ENCODE measurements at places on chromosomes 3 and 15. TPM values are rescaled to one million over a fixed set of nuclear protein-coding genes. Genes with fewer than 3 reads are reported as not detected.

GRCh38 chr3:72177075-72178050 lies 392.4 kb upstream of the PROK2 start:
- DNase-seq = no peak

P2RY12 gene
- not detected for total RNA-seq

TMCO5A gene
- total RNA-seq = not detected

ARL8B gene
- total RNA-seq = 69.2 TPM

CYP1A2 gene
- total RNA-seq = not detected

MAP6D1 gene
- total RNA-seq = 3.3 TPM

PPP1R2 gene
- 50.8 TPM for total RNA-seq

CPLX3 gene
- not detected for total RNA-seq

- no peak for DNase-seq
Observed at GRCh38 chr3:160545504-160545871, 19.9 kb downstream of the KPNA4 start.

NTRK3 gene
- total RNA-seq = 0.34 TPM

GOLGA6D gene
- total RNA-seq = not detected

DUOXA2 gene
- not detected for total RNA-seq

MYO5C gene
- total RNA-seq = 26.4 TPM

DNA sequence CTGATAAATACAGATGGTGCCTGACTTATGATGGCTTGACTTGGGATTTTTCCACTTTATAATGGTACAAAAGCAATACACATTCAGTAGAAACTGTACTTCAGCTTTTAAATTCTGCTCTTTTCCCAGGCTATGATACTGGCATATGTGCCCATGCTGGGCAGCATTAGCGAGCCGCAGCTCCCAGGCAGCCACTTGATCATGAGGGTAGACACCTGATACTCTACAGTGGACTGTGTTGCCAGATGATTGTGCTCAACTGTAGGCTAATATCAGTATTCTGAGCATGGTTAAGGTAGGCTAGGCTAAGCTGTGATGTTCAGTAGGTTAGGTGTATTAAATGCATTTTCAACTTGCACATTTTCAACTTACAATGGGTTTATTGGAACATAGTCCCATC lies 17.7 kb upstream of the FEM1B start:
- DNase-seq = no peak

DNA sequence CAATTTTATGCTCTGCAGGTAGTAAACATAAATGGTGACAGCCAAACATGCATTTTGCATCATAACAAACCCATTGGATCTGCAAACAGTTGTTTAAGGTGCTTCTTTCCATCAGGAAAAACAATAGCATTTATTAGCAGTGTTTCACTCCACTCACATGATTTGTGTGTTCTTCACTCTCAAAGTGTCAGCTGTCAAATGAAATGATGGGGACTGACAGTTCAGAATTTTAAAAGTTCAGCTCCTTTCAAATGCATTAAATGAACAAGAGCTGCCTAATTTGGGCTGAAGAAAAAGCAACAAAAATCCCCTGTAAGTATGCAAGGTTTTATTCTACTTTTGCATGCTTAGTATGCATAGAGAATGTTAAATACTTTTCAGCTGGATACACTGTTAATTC lies 145.2 kb upstream of the CDIN1 start:
- DNase-seq = no peak

DNA sequence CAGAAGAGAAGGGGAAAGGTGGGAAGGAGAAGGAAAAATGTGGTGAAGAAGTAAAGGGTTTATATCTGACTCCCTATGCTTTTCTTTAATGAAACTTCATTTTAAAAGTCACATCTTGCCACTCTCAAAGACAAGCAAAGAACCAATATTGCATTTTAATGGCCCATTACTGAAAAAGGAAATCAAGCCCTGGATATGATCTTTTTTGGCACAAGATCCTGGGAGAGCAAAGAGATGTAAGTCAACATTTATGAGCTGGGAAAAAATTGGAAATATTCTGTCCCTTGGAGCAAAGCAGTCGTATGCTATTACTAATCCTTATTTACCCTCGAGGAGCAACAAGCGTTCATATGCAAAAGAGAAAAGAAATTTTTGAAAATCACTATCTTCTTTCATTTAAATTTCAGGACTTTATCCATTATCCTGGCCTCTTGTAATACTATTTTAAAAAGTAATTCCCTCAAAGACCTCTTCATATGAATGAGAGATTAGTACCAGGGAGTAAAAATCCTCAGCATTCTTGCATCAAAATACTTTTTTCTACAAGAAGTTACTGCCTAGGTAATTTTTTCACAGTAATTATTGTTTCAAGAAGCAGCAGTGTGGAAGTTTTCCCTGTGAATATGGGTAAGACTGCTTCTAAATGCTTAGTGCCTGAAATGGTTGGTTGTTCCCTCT lies 435.3 kb upstream of the PDZRN3 start:
- DNase-seq = no peak

- DNase-seq = no peak
Observed at GRCh38 chr3:133119176-133119575, 81.0 kb downstream of the TMEM108 start.

DNA sequence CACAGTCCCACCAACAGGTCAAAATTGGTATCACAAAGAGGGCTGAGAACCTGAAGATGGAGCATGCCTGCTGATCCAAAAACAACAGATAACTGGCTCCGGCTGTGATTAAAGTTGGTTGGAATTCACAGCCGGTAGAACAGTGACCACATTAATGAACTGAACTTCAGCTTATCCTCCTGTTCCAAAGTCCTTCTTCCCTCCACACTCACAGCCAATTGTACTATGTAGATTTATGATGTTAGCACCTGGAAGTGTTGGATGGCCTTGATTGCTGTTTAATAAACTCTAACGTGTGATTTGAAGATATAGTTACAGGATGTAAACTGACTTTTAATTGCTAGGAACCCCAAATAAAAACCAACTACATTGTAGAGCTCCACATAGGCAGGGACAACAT lies 367.3 kb upstream of the FRG2C start:
- no peak for DNase-seq

GRCh38 chr15:98387866-98388265 lies 260.5 kb upstream of the IGF1R start:
- no peak for DNase-seq

DNA sequence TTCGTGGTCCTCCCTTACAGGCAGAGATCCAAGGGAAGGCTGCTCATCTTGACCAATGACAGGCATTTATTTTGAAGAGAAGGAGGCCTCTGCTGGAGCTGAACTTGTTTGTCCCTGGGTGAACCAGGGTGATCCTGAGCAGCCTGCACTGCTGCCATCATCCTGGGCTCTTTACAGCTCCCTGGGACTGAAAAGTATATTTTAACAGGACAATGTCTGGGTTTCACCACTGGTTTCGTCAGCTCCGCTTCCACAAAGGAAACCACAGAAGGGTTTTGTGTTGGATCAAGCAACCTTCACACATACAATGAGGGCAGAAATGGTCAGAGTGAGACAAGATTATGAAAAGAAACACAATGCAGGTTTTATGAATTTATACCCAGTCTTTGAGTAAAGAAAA lies 400.7 kb upstream of the TPM1 start:
- DNase-seq = no peak

DNA sequence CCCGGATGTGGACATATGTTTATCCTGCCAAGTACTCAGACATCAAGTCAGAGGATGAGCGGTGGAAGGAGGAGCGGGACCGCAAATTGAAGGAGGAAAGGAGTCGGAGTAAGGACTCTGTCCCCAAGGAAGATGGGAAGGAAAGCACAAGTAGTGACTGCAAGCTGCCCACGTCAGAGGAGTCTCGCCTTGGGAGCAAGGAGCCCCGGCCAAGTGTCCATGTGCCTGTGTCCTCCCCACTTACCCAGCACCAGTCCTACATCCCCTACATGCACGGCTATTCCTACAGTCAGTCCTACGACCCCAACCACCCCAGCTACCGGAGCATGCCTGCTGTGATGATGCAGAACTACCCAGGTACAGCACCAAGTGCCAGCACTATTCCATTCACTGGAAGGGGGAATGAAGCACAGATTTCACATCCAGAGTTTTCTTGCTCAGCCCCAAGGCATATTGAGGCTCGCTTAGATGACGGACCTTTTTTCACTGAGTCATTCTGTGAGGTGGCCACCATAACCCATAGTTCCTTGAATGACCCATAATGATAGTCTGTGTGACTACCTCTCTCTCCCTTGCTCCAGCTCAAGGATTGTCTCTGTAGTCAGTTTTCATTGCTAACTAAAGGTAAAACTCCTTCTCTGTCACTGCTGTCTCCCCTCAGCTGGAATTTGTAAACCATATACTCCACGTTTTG lies 97.1 kb downstream of the RBPMS2 start:
- no peak for DNase-seq

- DNase-seq = no peak
Observed at GRCh38 chr15:80459380-80459779, 55.2 kb downstream of the ARNT2 start.

GRCh38 chr3:132543011-132543739 lies 53.9 kb upstream of the ACKR4 start:
- DNase-seq = peak; percentile 48

DNA sequence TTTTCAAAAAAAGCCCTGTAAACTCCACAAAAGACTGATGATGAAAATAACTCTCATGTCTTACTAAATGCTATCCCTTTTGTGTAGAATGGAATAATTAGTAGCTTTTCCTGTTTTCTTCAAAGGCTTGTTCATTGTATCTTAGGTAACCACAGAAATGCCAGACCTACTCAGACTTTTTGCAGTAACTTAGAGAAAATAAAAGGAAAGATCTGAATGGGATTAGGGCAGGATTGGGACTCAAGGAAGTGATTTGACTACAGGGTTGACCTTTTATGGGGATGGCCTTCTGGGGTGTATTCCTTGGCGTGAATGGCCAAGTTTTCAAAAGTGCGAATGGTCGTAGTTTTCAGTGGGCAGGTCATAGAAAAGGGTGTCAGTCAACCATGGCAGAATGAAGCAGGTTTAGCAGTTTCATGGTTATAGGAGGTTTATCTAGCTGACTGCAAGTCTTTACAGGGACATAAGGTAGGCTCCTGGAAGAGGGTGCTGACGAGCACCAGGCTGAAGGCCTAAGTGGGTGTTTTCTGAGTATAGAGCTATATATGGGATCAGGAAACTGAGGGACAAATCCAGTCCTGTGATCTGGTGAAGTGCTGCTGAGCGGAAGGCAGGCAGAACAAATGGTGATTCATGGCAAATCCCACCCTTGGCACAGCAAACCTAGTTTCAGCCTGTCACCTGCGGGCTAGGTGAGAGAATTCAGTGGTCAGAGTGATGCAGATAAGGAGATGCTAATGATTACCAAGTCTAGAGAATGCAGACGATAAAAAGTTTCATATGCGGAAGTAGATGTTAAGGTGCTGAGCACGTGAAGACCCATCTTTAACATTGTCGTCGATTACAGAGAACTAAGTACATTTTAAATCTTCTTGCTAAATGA lies 46.4 kb downstream of the IL1RAP start:
- DNase-seq = no peak

DNA sequence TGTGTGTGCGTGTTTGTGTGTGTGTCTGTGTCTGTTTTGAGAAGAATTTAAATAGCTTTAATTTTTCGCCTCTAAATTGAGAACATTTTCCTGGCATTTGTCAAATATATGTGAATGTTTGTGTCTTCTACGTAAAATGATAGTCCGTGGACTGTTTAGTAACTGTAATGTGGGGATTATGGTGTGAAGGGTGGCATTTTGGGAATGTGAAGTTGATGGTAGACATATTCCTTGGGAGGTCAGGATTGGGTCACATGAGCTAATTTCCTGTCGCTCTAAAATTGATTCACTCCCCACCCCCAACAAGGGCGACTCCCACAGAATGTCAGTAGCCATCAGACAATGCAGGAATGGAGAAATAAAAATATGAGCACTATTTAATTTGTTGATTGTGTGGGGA lies 107.3 kb downstream of the ITPR1 start:
- DNase-seq = no peak

- DNase-seq = peak; percentile 34
Observed at GRCh38 chr3:84724877-84725276, 233.9 kb upstream of the CADM2 start.

FSIP1 gene
- total RNA-seq = 0.62 TPM

- DNase-seq = no peak
Observed at GRCh38 chr3:33041909-33042308, 55.0 kb downstream of the GLB1 start.

- DNase-seq = no peak
Observed at GRCh38 chr15:41116962-41117252, 827 bp upstream of the INO80 start.

GRCh38 chr15:55588815-55589115 lies 620 bp upstream of the PYGO1 start:
- DNase-seq = no peak

- no peak for DNase-seq
Observed at GRCh38 chr3:15453501-15453900, 26.1 kb downstream of the EAF1 start.

DNA sequence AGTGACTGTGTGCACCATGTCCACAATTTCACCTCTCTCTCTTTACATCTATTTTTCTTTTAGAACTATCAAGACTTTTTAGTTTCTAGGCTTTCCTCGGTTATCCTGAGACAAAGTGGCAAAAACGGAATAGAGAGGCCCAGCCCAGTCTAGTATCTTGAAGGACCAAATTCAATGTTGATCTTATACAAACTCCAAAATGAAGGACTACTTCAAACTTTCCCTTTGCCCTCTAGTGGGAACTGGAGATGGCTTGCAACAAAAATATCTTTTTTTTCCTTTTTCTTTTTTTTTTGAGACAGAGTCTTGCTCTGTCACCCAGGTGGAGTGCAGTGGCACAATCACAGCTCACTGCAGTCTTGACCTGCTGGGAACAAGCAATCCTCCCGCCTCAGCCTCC lies 338.5 kb upstream of the UMPS start:
- DNase-seq = no peak

DNA sequence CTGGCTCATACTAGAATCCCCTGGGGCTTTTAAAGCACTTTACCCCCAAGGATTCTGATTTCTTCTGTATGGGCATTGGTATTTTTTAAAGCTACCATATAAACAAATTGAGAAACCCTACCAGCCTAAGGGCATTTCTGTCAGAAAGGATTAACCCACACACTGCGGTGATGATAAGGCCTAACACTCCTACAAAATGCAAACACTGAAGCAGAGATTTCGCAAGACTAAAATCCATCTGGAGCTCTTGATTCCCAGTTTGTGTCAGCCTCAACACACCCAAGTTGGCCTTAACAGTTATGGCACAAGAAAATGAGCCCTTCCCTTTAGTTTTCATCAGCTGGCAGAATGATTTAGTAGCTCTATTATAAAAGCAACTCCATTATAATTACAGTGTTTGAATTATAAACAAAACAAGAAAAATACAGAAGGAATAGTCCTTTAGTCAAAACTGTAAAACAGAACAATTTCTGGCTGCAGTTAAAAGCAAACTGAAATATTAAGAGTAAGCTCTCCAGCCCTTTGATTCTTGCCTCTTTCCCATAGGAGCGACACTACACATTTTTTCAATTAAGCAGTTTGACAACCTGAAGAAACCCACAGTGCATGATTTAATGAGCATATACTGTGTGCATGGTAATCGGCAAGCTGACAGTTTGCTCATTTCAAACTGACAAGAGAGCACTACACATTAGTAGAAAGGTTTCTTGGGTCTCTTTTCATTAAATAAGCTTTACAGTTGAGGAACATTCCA lies 441.2 kb downstream of the FHIT start:
- DNase-seq = no peak

Data from kidney epithelial cell (primary cell).